ENCODE measurements at places on chromosomes 2 and 18.
A peak's percentile ranks its signal among the peaks of the same experiment; 100 is the strongest.

GRCh38 chr2:59540864-59541263, 1012.6 kb downstream of the BCL11A start:
- no peak for DNase-seq

GRCh38 chr18:48708807-48709206, 170.0 kb downstream of the CTIF start:
- no peak for DNase-seq

DNA sequence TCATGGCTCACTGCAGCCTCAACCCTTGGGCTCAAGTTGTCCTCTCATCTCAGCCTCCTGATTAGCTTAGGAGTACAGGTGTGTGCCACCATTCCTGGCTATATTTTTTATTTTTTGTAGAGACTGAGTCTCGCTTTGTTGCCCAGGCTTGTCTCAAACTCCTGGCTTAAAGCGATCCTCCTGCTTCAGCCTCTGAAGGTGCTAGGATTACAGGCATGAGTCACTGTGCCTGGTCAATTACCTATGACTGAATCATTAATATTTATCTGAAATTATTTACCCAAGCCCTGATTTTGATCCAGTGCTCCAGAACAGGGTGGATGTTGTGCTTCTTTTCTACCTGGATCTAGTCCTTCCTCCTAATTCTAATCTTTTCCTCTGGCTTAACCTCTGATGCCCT, 87.8 kb downstream of the MAP2 start:
- no peak for DNase-seq

GRCh38 chr18:9655232-9655767, 40.9 kb upstream of the PPP4R1 start:
- DNase-seq, result no peak

- no peak for DNase-seq
These were observed 2.8 kb downstream of the CYTIP start for GRCh38 chr2:157441072-157441454.

DNA sequence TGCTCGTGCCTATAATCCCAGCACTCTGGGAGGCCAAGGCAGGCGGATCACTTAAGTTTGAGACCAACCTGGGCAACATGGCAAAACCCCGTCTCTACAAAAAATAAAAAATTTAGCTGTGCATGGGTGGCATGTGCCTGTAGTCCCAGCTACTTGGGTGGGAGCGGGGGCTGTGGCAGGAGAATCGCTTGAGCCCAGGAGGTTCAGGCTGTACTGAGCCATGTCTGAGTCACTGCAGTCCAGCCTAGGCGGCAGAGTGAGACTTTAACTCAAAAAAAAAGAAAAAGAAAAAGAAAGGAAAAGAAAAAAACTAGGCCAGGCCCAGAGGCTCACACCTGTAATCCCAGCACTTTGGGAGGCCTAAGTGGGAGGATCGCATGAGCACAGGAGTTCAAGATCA, 30.8 kb downstream of the TWSG1 start:
- DNase-seq, result no peak

DNA sequence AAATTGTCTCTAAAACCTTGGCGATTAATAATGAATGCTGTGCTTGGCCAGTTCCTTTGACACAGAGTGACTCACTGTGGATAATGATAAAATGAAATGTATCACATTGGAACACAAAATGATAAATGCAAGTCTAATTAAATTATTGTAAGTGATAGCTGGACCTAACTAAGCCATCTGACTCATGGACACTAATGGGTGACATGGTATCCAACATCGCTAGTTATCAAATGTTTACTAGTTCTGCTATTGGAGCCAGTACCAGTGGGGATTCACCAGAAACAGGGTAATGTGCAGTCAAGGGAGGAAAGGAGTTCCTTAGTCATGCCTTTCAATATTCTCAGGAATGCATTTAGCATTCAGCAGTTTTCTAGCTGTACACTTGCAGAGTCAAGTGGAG, 736.3 kb upstream of the ACVR2A start:
- no peak for DNase-seq

- DNase-seq, result no peak
These were observed 5.7 kb upstream of the AMER3 start for GRCh38 chr2:130749641-130750040.

GRCh38 chr2:32617599-32618189, 10.2 kb upstream of the TTC27 start:
- no peak for DNase-seq

- no peak for DNase-seq
These were observed 22.7 kb downstream of the LYPD6B start for GRCh38 chr2:149061133-149061745.

GRCh38 chr2:239581352-239581901, 180.6 kb upstream of the HDAC4 start:
- peak; percentile 3 for DNase-seq

DNA sequence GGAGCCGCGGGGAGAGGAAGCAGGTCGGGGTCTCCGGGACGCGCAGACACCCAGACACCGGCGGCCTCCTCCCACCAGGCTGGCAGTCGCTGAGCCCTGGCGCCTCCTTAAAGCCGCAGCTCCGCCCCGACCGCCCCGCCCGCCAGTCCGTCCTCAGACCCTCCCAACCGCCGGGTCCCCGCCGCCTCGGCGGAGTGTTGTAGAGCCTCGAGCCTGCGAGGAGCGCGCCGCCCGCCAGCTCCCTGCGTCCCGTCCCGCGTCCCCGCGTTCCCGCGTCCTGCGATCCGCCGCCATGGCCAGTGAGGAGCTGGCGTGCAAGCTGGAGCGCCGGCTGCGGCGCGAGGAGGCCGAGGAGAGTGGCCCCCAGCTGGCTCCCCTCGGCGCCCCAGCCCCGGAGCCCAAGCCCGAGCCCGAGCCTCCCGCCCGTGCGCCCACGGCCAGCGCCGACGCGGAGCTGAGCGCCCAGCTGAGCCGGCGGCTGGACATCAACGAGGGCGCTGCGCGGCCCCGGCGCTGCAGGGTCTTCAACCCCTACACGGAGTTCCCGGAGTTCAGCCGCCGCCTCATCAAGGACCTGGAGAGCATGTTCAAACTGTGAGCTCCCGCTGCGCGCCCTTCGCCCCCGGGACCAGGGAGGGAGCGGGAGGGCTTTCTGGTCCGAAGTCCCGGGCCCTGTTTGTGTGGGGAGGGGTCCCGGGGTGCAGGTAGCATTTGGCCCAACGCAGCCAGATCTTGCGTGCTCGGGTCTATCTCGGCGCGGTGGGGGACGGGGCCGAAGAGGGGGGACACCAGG, at the start of gene EFHD1:
TSS of gene EFHD1 (plus strand) at position 192 of the 793 bp plus-strand sequence. CDS start at position 293, 101 bp downstream.
- DNase-seq, result peak; percentile 61

DNA sequence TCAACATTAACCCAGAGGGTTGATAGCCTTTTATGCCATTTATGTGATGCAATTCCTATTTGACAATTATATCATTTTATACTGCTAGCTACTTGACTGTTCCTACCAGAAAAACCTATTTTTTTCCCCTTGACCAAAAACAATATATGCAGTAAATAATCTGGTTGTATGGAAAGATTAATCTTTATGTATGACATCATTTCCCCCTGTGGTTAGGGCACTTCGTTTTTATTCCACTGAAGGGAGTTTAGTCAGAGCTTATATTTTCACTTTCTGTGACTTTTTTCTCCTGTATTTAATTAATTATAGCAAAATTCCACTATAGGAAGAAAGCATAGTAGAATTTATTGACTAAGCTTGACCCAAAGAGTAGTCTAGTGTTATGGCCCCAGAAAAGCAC, 107.6 kb downstream of the HAUS1 start:
- DNase-seq, result no peak

DNA sequence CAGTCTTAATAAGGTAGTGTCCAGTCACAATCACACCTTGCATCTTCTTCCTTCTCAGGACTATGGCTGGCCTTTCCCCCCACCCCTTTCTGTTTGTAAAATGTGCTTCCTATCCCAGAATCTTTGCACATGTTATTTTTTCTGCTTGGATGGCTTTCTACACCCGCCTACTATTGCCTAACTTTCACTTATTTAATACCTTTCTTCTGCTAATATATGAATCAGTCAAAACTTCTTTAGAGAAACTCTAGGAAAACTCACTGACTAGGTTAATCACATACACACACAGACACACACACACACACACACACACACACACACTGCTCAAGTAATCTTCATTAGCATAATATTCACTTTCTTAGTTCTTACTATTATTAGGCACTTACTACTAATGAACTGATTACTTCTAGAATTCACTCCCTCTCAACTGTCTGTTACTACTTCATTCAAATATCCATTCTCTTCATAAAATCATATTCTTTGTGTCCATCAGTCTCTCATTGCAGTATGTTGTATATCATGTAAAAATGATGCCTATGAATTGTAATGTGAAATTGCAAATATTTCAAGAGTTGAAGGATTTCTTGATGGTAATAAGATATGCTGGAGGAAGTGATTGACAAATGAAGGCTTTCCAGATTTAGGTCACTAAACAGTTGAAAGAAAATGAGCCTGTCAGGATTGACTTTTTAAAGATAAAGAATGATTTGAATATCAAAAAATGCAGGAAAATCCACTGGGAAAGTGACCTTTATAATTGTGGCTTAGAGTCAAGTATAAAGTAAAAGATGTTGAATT, 51.2 kb downstream of the CLIP4 start:
- no peak for DNase-seq

DNA sequence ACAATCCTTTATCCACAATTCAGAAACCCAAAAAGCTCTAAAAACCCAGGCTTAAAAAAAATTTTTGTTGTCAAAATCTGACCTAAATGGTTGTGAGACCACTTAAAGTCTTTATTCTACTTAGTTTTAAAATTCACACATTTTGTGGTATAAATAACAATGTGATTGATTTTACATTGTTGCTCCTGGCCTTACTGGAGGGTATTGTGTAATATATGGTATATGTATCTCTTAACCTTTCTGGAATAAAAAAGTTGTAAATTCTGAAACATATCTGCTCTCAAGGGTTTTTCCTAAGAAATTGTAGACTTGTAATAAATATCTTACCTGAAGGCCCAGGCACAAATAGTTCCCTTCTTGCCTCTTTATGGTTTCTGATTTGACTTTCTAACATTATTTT, 73.3 kb upstream of the PNPT1 start:
- DNase-seq, result no peak

- DNase-seq, result no peak
These were observed 90.4 kb downstream of the ZEB2 start for GRCh38 chr2:144429396-144430112.

DNA sequence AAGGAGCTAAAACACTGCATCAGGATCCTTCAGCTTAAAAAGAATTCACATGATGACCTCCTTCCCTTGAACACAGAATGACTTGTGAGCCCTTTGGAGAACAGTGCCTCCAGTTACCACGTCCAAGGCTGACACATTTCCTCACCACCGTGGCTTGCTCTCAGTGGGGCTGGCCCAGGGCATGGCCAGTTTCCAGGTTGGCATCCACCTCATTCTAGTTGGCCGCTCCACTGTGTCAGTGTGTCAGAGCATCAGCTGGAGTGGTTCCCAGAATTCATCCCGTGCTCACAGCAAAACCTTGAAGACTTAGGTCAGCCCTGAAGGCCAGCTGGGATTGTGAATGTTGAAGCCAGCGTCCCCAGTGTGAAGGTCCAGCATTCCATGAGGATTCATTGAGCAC, 158.5 kb downstream of the INSIG2 start:
- no peak for DNase-seq

DNA sequence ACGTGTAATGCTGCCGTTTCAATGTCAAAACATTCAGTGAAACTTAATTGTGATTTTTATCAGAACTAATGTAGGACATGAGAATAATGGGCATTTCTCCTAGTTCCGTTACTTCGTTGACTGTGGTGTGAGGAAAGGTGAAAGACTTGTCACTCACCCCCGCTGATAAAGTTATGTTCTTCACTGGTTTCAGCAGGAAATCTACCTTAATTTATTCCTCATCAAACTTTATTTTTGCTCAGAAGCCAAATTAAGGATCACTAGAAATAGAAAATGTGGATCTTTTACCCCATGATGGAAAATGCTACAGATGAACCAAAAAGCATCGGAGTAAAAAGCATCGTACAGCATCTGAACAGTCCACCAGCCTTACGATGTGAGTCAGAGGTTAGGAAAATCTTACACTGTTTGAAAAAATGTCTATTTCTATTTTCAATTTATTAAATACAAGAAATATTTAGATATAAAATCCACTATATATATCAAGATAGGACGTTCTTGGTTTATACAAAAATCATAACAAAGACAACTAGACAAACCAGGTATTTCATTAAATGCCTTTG, 1.0 kb upstream of the ROCK1 start:
- DNase-seq, result no peak
